ENCODE measurements at places on chromosomes 13 and 19. TPM values are rescaled to one million over a fixed set of nuclear protein-coding genes. Genes with fewer than 3 reads are reported as not detected.

DNA sequence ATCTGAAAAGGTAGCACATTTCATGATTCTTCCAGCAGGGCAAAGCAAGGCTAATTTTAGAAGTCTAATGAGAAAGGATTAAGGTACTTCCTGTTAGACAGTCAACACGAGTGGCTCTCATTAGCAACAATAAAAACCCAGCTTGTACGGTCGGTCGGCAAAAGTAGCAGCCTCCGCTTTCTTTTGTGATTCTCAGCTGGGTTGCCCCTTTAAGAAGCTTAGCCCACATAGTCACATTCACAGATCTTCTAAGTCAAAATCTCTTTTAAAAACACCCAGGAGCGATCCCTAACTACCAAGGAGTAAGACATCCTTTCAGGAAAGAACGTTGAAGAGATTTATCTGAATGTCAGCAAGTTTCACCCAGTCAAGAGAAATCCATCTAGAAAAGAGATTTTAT is 684.8 kb downstream of the DIAPH3 start:
- no peak for DNase-seq

Gene HIF3A
- 4.1 TPM for polyA plus RNA-seq

DNA sequence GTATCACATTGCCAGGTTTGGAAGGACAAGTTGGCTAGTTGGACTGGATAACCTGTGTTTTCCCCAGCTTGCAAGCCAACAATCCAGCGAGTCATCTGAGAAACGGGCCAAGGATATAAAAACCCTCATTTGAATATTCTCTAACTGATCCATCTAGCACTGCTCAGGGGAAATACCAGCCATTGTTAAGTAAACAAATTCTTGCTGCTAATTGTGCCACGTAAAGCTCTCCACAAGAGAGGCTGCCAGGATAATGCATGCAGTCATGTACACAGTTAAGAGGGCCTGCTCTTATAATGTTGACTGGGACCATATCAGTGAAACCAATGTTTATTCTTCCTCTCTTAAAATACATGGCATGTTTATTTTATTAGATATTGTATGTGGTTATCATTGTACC is 663.2 kb upstream of the SGCG start:
- no peak for DNase-seq

Gene OR10H1
- not detected for polyA plus RNA-seq

- peak; percentile 73 for DNase-seq
Measured at GRCh38 chr13:46679369-46680120, 117.4 kb downstream of the ESD start.

DNA sequence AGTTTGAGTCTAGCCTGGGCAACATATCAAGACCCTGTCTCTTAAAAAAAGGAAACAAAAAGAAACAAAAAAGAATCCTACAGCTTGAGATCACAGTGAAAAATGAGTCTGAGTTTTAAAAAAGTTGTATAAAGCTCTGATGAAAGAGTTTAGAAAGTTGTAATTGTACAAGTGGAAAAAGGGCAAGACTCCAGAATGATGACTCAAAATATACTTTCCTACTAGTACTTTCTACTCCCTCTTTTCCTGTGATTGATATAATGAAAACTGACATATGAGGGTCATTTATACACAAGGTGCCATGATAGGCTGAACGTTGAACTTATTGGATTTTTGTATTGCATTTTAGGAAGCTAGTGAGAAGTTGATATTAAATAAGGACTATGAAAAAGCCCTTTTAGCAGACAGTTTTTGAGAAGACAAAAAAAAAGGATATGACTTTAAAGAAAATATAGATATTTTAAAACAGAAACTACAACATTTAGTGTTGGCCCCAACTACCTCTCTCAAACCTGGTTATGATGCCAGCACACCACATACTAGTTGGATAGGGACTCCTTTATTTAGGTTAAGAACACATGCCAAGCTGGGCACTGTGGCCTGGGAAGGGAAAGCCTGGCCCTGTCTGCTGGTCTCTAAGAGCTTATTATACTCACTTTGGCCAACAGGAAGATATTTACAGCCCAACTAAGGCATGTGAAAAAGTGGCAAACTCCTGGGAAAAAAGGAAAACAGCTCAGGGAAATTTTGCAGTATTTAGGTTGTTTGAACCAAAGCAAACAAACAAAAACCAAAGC is 116.6 kb downstream of the KL start:
- DNase-seq, result no peak

Gene ZNF486
- not detected for polyA plus RNA-seq

Gene FPR1
- 8.1 TPM for polyA plus RNA-seq

Gene MZT1
- 12.4 TPM for polyA plus RNA-seq

- no peak for DNase-seq
Measured at GRCh38 chr13:66273011-66273410, 957.1 kb downstream of the PCDH9 start.

Gene PGLYRP2
- polyA plus RNA-seq, result not detected

Gene CA11
- polyA plus RNA-seq, result 21.2 TPM

Gene PSG2
- polyA plus RNA-seq, result not detected

Gene RINL
- polyA plus RNA-seq, result 12.2 TPM

DNA sequence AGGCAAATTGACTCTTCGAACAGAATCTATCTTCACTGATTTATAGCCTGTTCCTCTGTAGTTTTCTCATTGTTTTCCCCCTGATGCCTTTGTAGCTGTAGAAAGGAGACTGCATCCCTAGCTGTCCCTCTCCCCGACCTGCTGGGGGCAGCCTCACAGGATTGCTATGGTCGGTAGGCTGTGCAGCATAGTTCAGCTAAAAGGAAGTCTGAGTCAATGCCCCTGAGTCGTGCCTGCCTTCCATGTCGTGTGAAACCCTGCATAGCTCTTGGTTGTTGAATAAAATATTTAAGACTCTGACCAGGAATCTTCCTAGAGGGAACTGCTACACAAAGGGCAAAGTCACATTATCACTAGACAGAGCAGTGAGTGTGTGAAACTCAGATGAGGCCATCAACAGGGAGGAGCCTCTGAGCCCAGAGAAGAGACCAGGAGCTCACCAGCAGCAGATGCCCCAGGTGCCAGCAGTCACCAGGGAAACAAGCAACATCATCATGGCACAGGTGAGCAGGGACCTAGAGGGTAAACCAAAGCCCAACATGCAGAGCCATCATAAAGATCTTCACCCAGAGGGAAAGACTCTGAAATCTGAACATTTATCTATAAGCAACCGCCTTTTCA is 108.4 kb upstream of the NBEA start:
- DNase-seq, result no peak

DNA sequence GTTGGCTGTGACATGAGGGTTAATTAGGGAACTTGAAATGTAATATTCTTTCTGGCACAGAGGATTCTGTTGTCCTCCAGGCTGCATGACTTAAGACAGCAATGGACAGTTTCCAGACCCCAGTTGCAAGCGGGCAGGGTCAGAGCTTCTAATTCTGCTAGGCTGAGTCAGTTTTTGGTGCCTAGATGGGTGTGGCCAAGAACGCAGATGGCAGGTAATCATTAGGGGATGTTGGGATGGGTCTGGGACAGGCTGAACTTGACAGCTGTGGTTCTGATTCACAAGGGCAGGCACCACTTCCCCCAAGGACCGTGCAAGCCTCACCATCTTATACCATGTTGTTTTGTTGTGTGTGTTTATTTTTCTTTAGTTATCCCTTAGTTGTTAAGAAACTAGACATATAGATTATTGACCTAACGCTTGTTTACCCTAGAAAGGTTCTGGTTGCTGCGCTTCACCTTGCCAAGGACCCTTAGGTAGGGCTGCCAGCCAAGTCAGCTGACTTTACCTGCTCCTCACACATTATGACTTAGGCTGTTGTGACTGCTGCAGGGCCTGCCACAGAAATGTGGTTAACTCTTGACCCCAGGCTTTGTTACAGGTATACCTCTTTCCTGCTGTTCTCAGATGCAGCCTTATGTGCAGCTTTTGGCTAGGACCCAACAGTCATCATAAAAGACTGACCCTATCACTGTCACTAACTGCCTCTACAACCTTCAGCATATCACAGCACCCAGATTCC is 117.7 kb upstream of the KLF12 start:
- no peak for DNase-seq

Gene CADM4
- 1.1 TPM for polyA plus RNA-seq

DNA sequence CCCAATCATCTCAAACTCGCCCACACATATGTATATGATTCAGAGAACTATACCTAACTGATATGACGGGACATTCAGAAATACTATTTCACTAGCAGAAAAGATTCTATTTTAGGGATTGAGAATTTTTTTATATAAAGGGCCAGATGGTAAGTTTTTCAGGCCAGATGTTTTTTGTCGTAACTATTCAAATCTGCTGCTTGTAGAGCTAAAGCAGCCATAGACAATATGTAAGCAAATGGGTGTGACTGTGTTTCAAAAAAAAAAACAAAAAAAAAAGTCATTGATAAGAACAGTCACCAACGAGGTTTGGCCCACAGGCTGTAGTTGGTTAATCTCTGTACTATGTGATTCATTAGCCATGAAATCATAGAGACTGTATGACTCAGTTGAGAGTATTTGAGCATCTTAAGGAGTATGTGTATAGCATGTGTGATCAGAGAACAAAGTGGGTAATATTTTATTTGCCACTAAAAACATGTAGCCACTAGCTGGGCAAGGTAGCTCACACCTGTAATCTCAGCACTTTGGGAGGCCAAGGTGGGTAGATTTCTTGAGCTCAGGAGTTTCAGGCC is 2724.7 kb downstream of the PCDH9 start:
- no peak for DNase-seq

GRCh38 chr19:36169084-36169760 is 17.0 kb upstream of the COX7A1 start:
- peak; percentile 86 for DNase-seq

GRCh38 chr19:11539495-11540365 is 1.1 kb downstream of the CNN1 start:
- peak; percentile 29 for DNase-seq

- DNase-seq, result no peak
Measured at GRCh38 chr13:32113532-32113931, 82.0 kb downstream of the FRY start.

GRCh38 chr19:43224855-43225253 is 19.4 kb upstream of the PSG4 start:
- DNase-seq, result no peak

GRCh38 chr13:77697217-77698103 is at the start of gene SLAIN1:
Gene SLAIN1 (plus strand): TSS chr13:77697687. CDS start chr13:77697914, 227 bp downstream.
- DNase-seq, result peak; percentile 59

GRCh38 chr13:113084094-113084942 is 21.3 kb upstream of the F7 start:
- no peak for DNase-seq

- DNase-seq, result peak; percentile 17
Measured at GRCh38 chr19:52140032-52140710, 433 bp upstream of the ZNF616 start.

GRCh38 chr13:48252176-48252575 is 19.2 kb downstream of the ITM2B start:
- DNase-seq, result no peak

GRCh38 chr19:49824662-49825061 is 6.6 kb downstream of the MED25 start:
- no peak for DNase-seq

- DNase-seq, result no peak
Measured at GRCh38 chr13:111978546-111978945, 88.4 kb upstream of the SOX1 start.

Gene OR7C1
- polyA plus RNA-seq, result not detected

Measured in small intestine (tissue), 16 donors.